ENCODE measurements at places on chromosomes 1 and 21. TPM values are rescaled to one million over a fixed set of nuclear protein-coding genes. Genes with fewer than 3 reads are reported as not detected.
A peak's percentile ranks its signal among the peaks of the same experiment; 100 is the strongest.

- no peak for DNase-seq
These were observed 641.0 kb downstream of the PLPP3 start for GRCh38 chr1:55938376-55938850.

DNA sequence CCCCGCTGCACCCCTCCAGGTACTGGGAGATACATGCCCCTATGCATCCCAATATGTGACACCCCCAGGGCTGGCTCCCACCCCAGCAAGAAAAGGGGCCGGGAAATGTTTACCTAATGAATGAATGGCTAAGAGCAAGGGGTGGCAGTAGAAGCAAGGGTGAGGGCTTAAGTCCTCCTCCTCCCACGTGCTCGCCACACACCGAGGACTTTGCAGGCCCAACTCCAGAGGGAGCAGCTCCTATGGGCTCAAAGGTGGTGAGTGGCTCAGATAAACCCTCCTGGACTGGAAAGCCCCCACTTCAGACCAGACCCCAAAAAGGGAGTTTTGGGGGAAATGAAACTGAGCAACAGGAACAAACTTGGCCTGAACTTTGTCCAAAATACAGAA is 11.4 kb downstream of the SLC45A3 start:
- no peak for DNase-seq

GRCh38 chr1:80392529-80392928 is 1386.0 kb upstream of the ADGRL4 start:
- no peak for DNase-seq

GRCh38 chr1:186102547-186103148 is 272.4 kb downstream of the TPR start:
- DNase-seq, result peak; percentile 69

Gene HSF2BP
- polyA plus RNA-seq, result 1.2 TPM

- DNase-seq, result no peak
These were observed 59.9 kb downstream of the CYYR1 start for GRCh38 chr21:26513212-26513611.

Gene CSF3R
- polyA plus RNA-seq, result not detected
